ENCODE measurements at places on chromosomes 4 and X.

- peak; percentile 77 for DNase-seq
These were observed 9.7 kb downstream of the GIMD1 start for GRCh38 chr4:106358899-106359298.

DNA sequence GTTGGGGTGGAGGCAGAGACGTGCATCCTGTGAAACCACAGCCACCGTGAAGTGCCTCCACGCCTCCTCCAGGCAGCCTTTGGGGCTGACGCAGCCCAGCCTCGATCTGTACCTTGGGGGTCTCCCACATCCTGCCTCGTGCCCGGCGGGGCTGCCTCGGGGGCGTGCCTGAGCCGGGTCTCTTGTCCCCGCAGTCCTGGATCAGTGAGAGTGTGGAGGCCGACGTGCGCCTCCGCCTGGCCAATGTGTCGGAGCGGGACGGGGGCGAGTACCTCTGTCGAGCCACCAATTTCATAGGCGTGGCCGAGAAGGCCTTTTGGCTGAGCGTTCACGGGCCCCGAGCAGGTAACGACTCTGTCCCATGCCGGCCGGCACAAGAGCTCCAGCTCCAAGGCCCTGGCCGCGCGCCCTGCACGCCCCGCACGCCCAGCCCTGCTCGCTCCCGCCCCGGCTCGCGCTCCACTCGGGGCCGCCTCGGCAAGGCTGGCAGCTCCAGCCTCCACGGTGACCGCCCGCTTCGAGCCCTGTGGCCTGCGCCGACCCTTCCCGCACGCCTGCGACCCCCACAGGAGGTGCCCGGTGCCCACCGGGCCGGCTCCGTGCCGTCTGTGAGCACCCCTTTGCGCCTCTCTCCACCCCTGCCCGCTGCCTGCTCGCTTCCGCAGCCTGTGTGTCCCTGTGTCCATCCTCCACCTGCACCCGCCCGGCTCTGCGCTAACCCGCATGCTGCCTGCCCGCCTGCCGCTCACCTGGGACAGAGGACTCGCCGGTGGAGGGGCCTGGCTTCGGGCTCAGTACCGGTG, 9.8 kb downstream of the FGFR3 start:
- DNase-seq, result no peak

DNA sequence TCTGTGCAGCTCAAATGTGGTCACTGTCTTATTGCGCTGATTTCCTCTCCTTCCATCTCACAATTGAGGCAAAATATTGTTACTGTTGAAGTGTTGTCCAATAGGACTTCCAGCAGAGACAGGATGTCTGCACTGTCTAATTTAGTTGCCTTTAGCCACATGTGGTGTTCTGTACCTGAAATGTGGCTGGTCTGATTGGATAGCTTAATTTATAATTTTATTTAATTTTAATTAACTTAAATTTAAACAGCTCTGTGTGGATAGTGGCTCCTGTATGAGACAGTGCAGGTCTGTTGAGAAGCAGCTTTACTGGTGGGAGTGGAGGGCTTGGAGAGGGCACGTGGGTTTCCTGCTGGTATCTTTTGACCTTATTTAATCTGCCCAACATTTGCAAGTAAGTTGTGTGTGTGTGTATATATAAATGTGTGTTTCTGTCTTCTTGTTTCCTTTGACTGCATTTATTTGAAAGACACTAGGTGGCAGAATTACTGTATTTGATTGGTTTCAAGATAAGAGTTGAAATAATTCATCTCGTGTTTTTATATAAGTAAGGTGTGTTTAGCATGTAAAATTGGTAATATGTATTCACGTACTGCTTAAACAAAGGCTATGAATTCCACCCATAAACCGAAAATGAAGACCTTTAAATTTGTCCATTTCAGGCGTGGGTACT, 55.3 kb upstream of the MSANTD1 start:
- DNase-seq, result peak; percentile 22

- no peak for DNase-seq
These were observed 127.9 kb upstream of the FTHL17 start for GRCh38 chrX:31199840-31200114.

DNA sequence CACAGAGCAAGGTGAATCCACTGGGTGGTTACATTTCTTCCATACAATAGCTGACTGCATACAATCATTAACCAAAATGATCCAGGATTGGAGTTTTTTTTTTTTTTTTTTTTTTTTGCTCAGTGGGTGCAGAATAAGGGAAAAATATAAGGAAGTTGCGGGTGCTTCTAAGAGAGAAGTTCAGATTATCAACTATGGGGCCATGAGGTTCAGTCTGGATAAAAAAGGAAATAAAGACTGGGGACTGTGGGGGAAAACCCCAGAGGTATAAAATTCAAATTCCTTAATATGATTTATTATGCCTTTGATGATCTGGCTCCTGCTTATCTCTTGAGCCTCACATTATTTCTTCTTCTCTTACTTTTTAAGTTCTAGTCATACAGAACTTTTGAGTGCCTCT, 5.9 kb upstream of the EIF1AX start:
- DNase-seq, result no peak

- DNase-seq, result peak; percentile 30
These were observed 219.5 kb downstream of the SPCS3 start for GRCh38 chr4:176539091-176539784.

- no peak for DNase-seq
These were observed 9.5 kb upstream of the HUWE1 start for GRCh38 chrX:53695946-53696549.

GRCh38 chrX:1215123-1215823, 2.8 kb upstream of the CRLF2 start:
- DNase-seq, result no peak

DNA sequence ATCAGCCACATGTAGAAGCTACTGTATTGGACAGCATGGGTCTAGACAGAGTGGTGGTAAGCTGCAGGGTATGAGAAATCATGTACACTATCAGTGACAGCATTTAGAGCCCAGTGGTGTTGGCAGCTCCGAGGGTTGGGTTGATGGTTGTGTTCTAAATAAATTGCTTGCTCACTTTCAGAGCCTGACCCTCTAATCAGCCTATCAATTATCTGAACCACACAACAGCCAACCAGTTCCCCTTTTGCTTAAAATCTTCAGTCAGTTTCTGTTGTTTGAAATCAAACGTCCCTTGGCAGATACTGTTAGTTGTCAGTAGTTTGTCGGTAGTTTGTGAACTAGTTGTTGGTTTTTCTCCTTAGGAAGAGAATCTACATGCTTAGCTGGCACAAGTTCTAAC, 99.8 kb upstream of the RAI2 start:
- no peak for DNase-seq

GRCh38 chrX:3263681-3264126, 82.7 kb downstream of the MXRA5 start:
- DNase-seq, result peak; percentile 33

- no peak for DNase-seq
These were observed 417.9 kb upstream of the AGA start for GRCh38 chr4:177860171-177860570.

GRCh38 chr4:41927796-41928499, 7.3 kb upstream of the TMEM33 start:
- DNase-seq, result no peak

DNA sequence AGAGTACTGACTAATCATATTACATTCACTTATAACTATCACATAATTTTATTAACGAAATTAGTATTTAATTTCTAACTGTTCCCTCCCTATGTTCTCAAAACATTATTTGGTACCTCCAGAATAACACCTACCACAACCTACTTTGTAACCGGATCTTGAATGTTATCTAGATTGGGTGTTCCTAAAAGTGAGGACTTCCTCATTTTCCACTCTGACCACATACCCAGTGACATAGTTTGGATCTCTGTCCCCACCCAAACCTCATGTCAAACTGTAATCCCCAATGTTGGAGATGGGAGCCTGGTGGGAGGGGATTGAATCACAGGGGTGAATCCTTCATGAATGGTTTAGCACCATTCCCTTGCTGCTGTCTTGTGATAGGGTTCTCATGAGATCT, 21.8 kb downstream of the NR3C2 start:
- no peak for DNase-seq

DNA sequence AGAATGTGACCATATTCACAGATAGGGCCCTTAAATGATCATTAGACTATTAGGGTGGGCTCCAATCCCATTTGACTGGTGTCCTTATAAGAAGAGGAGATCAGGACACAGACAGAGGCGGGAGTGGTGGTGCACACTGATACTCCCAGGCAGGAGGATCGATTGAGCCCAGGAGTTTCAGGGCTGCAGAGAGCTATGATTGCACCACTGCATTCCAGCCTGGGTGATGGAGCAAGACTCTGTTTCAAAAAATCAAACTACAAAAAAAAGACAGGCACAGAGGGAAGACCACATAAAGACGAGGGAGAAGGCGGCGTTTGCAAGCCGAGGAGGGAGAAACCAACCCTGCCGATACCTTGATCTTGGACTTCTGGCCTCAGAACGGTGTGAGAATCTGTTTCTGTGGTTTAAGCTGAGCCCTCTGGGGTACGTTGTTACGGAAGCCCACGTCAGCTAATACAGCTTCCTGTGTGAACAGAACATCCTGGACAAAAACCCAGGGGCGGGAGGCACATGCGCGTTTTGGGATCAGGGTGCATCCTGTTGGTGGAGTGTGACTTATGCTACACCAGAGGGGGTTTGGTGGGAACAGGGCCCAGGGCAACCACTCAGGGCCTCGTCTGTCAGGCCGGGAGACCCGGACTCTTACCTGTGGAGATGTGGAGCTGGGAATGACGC, 211.8 kb upstream of the PSAPL1 start:
- peak; percentile 14 for DNase-seq

GRCh38 chr4:145819101-145819852, 119.3 kb downstream of the ZNF827 start:
- DNase-seq, result no peak

- DNase-seq, result no peak
These were observed 73.3 kb upstream of the LRPAP1 start for GRCh38 chr4:3605491-3605890.

- no peak for DNase-seq
These were observed 111.8 kb upstream of the HUWE1 start for GRCh38 chrX:53798281-53798680.

GRCh38 chr4:86132468-86132867, 227.4 kb downstream of the MAPK10 start:
- DNase-seq, result no peak

DNA sequence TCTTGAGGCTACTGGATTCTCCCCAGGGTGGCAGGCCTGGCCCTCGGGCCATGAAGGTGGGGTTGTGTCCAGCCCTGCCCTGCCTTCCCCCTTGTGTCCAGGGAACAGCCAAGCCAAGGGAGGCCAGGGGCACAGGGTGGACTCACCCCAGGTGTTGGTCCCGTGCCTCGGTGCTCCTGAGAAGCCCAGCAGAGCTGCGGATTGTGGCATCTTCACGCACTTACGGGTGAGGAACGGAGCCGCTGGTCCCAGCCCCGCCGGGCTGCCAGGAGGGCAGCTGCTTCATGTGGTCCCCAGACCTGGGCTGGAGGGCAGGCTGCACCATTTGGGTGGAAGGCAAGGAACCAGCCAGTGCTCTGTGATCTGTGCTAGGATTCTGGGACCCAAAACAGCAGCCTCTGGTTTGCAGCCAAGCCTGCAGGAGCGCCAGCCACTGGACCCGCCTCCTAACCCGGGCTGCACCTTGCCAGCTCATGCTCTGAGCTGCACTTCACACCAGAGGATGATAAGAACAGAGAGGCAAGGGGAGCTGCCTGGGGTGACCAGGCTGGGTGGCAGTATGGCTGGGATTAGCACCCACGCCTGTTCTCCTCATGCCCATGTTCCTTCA, 36.1 kb upstream of the HMX1 start:
- no peak for DNase-seq

DNA sequence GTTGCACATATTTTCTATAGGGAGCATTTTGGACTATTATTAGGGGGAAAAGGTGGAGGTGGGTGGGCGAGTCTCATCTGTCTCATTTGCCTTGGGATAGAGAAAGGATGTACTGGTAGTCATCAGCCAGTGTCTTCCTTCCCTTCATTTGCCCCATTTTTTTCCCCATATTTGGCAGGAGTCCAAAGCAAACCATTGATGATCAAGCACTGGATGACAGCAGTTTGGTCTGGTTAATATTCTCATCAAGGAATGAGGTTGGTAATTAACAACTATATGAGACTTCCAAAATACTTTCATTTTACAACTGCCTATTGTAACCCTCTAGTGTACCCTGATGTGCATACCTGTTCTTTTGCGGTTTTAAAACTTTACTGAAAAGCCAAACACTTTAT, 22.6 kb upstream of the IGFBP7 start:
- no peak for DNase-seq

GRCh38 chrX:11352296-11352741, 59.1 kb downstream of the AMELX start:
- no peak for DNase-seq

- no peak for DNase-seq
These were observed 17.9 kb downstream of the PDHA2 start for GRCh38 chr4:95857761-95858160.

GRCh38 chr4:117971403-117971802, 62.9 kb upstream of the NDST3 start:
- DNase-seq, result no peak
